ENCODE measurements at places on chromosomes 4 and X.

- no peak for DNase-seq
These were observed 15.5 kb downstream of the SMIM10L2A start for GRCh38 chrX:135436966-135437866.

GRCh38 chrX:147900349-147900748, 11.4 kb upstream of the FMR1 start:
- no peak for DNase-seq

- DNase-seq: peak; percentile 99
These were observed at the start of gene FAM13A for GRCh38 chr4:89056953-89057398. Gene FAM13A, minus strand, starts transcription at chr4:89057185. Its CDS starts 221 bp downstream, at chr4:89056964.

GRCh38 chr4:26601204-26601603, 17.3 kb downstream of the TBC1D19 start:
- no peak for DNase-seq

DNA sequence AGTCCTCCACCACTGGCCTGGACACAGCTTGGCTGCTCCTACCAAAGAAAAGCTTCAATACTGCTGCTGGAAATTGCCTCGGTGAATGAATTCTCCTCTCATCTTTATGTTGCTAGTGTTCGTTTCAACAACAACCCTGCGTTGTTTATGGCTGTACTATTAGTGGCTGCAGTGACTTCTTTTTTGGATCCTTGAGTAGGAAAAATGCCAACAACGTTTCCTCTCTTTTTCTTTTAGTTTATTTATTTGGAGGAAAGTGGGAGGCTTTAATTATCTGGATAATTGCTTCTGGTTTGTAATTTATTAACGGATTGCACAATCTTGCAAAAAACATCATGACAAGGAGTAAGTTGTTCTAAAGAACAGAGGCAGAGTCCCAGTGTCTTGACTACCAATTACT, 464.1 kb upstream of the TRAM1L1 start:
- no peak for DNase-seq

GRCh38 chr4:6282314-6282771, 12.7 kb downstream of the WFS1 start:
- DNase-seq: no peak

DNA sequence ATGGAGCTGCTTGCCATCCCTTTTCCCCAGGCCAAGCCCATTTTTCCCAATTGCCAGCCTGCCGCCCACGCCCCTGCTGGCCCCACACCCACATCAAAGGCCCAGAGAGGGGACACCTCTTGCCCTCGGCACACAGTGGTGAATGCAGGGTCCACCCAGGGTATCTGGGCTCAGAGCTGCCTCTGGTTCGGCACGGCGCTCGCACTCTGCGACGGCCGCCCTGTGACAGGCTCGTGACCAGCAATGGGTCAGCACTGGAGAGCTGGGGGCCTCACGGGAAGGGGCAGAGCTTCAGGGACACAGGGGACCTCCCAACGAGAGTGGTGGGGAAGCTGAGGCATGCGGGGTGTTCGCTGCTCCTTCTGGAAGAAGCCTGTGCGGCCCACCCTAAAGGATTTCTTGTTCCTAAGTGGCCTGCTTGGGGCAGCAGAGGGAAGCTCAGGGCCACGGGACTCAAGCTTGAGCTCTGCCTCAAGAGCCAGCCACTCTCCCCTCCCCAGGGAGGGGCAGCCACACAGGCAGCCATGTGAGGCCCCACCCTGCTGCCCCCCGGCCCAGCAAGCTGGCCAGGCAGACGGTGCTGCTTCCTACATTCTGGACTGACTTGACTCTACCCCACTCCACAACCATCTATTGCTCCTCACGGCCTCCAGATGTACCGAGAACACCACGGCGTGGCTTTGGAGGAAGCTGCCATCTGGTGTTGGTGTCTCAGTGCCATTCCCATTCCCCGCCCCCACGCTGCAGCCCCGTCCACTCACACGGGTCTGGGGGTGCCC, 73.7 kb downstream of the ABLIM2 start:
- no peak for DNase-seq

- no peak for DNase-seq
These were observed 1485.3 kb upstream of the TENM3 start for GRCh38 chr4:180757927-180758326.
